ENCODE measurements at places on chromosomes 12 and 14. TPM values are rescaled to one million over a fixed set of nuclear protein-coding genes. Genes with fewer than 3 reads are reported as not detected.

Gene CCDC177
- not detected for total RNA-seq

Gene KRT78
- total RNA-seq = not detected

Gene MGST1
- 73.7 TPM for total RNA-seq

Gene TBC1D30
- total RNA-seq = 0.33 TPM

Gene POTEG
- not detected for total RNA-seq

Gene NOC4L
- total RNA-seq = 10.4 TPM

Gene HOXC4
- 1.2 TPM for total RNA-seq

Gene ZNF891
- total RNA-seq = 1.2 TPM

Gene CCNK
- 35.7 TPM for total RNA-seq

Gene TGFB3
- total RNA-seq = 12.0 TPM

Gene UNC79
- total RNA-seq = 0.33 TPM

Gene HOXC11
- not detected for total RNA-seq

Gene RTL1
- not detected for total RNA-seq

Data from smooth muscle cell of the pulmonary artery (primary cell).